ENCODE measurements at places on chromosomes 5 and 9. TPM values are rescaled to one million over a fixed set of nuclear protein-coding genes. Genes with fewer than 3 reads are reported as not detected.

- peak; percentile 18 for DNase-seq
Measured at GRCh38 chr9:92764381-92764987, at the start of gene BICD2. Gene BICD2, minus strand, starts transcription at chr9:92764833. Its CDS starts 89 bp downstream, at chr9:92764744.

DNA sequence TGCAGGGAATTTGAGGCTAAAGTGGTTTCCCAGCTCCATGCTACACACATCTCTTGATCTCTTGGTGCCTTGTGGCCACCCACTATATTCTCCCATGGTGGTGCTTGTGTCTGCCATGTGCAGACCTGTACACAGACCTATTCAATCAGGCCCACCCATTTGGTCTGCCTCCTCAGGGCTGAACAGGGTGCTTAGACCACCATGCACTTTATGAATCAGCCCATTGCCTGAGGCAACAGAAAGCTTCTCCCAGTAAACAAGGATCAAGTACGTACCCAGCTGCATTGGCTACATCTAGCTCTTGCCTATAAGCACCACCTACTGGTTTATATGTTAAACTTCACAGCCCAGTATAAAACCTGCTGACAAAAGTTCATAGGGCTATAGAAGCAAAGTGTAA is 664.3 kb upstream of the EDIL3 start:
- no peak for DNase-seq

GRCh38 chr5:156375895-156376495 is 49.0 kb downstream of the SGCD start:
- no peak for DNase-seq

DNA sequence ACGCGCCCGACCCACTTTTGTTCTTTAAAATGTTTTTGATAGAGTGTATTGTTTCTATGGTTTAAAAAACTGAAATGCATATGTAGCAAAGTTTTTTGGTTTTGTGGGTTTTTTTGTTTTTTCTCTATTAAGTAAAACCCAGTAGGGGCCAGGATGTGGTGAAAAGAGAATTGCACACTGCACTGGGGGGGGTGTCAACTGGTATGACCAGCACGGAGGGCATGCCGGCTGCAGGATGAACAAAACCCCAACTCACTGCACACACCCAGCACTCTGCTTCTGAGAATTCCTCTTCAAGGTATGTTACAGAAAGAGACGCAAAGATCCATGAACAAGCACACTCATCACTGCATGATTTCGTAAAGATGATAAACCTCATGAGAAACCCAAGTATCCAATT is 75.0 kb downstream of the STK10 start:
- DNase-seq, result no peak

GRCh38 chr5:10604975-10605374 is 41.1 kb downstream of the ANKRD33B start:
- DNase-seq, result no peak

DNA sequence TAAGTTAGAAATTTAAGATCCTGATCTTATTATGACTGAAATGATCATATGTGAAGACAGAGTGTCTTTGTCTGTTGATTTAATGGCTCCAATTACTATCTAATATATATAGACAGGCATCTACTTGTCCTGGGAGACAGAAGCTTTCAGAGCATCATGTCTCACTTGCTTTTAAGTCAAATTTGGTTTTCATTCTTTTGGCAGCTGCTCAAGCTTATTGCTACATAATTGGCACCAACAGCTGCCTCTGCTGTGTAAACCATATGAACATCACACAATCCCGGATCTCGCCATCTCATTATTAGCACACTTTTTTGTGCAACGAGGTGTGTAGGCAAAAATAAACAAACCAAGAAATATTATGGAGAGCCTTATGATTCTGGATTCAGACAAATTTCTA is 1717.9 kb downstream of the EFNA5 start:
- no peak for DNase-seq

- DNase-seq, result no peak
Measured at GRCh38 chr9:115604831-115605483, 487.0 kb upstream of the TNC start.

GRCh38 chr9:123926941-123927340 is 3.0 kb downstream of the DENND1A start:
- DNase-seq, result no peak

GRCh38 chr9:107631788-107632187 is 142.2 kb upstream of the KLF4 start:
- no peak for DNase-seq

The ENHO gene
- total RNA-seq, result 4.5 TPM

The GAPT gene
- not detected for total RNA-seq

The GFPT2 gene
- 1.7 TPM for total RNA-seq
